Activated T-helper 1 cell treated with Interleukin-2 at 50 U/mL for 16 hours (primary cell): ENCODE measurements at places on chromosomes 3 and 15.
A peak's percentile ranks its signal among the peaks of the same experiment; 100 is the strongest.

DNA sequence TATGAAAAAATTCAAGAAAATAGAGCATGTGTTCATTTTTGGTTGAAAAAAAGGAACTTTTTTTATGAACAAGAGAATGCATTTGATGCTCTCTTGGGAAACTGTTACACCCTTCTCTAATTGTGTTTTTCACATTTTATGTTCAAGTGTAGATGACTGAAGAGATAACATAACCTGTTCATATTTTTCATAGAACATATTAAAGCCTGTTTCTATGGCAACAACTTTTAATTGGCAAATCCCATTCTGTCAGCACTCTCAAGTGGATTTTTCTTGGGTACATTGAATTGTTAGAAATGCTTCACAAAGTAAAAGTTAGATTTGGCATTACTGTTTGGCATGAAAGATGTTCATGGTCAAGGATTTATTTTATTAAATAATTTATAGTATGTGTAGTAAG is 117.5 kb downstream of the MBNL1 start:
- DNase-seq, result no peak

- DNase-seq, result no peak
Measured at GRCh38 chr15:75051191-75051608, 27.8 kb downstream of the PPCDC start.

DNA sequence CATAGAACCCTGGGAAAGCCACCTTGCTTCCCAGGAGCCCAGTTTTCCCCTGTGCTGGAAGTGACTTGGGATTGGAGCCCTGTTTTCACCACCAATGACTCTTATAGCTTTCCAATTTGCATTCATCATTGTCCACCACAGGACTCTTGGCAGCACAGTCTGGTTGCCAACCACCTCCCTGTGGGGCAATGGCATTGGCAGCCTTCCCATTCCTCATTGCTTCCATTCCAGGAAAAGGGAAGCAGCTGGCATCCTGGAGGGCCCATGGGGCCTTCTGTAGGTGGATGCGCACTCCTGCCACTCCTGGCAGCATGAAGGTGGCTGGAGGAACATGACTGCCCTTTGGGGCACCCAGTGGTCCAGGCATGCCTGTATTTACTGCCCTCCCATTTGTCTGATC is 57.7 kb downstream of the FEM1B start:
- no peak for DNase-seq

GRCh38 chr15:74549816-74550215 is 8.8 kb downstream of the ARID3B start:
- DNase-seq, result no peak

DNA sequence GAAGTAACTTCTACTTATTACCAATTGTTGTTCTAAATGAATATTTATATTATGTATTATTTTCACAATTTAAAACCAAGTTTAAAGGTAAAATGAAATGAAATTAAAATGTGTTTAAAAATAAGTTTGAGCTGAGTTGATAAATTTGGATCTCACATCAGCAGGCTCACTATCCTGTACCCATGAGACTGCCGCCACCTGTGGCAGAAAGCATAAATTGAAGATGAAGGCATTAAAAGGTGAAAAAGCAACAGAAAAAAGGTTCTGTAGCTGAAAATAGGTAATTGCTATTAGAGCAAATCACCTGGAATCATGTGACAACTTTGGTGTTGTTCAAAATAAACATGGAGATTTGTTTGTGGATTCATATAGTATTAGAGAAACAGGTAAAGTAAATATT is 133.0 kb upstream of the CADM2 start:
- no peak for DNase-seq

GRCh38 chr3:72968266-72968664 is 28.3 kb upstream of the PPP4R2 start:
- no peak for DNase-seq

DNA sequence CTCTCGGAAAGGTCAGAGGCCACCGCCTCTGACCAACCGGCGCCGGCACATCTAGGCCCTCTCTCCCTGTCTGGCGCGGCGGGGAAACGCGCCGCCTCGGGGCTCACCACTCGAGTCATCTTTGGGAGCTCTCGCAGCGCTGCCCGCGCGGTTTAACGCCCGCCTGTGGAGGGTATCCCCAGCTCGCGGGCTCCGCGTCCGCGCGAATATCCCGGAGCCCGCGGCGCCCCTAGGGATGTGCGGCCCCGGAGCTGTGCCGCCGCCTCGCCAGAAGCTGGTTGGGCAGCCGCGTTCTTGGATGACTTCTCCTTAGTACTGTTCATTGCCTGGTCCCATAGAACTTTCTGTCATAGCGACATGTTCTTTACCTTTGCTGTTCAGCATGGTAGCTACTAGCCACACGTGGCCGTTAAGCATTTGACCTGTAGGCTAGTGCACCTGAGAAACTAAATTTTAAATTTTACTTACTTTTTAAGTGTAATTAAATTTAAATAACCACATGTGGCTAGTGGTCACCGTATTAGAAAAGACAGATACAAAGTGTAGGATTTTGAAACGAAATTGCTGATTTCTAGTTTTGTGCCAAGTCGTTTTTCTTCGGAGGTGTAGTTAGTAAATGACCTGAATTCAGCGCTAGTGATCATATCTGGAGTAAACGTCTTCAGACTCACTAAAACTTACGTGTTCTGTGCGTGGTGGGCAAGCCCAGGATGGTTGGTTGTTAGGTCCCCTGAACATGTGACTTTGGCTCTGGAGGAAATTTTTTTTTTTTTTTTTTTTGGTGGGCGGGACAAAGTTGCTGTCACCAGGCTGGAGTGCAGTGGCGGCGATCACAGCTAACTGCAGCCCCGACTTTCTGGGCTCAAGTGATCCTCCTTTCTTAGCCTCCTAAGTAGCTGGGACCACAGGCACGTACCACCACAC is 835 bp downstream of the ARIH2 start:
- peak; percentile 25 for DNase-seq

DNA sequence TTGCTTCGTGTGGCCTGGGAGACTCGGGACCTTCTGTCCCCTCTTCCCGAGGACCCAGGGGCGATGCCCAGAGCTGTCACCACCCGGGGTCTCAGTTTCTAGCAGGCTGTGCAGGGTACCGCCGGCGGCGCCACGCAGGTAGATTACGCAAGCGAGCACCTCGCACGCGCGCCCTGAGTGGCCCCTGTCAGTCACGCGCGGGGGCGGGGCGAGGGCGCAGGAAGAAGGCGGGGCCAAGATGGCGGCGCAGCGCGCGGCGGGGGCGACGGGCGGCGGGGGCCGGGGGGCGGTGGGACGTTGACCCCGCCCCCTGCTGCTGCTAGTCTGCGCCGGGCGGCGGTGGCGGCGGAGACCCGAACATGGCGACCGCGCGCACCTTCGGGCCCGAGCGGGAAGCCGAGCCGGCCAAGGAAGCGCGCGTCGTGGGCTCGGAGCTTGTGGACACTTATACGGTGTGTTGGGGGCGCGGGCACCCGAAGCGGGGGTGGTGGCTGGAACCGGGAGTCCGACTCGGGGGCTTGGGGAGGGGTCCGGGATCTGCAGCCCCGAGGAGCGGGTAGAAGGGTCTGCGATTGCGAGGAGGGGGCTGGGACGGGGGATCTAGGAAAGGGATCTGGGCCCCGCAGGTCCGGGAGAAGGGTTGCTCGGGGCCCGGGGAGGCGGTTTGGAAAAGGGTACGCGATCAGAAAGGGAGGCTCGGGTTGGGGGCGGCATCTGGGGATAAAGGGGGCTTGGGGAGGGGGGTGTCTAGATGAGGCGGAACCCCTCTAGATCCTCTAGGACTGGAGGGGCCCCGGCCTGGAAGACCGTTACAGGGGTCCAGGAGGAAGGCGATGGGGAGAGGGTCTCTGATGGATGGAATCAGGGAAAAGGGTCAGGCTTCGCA is at the start of gene NISCH:
Gene NISCH, plus strand, starts transcription at position 322 of the 886 bp plus-strand sequence. Its CDS starts 38 bp downstream, at position 360.
- DNase-seq, result peak; percentile 97

- no peak for DNase-seq
Measured at GRCh38 chr3:16290827-16291196, 25.8 kb downstream of the OXNAD1 start.

DNA sequence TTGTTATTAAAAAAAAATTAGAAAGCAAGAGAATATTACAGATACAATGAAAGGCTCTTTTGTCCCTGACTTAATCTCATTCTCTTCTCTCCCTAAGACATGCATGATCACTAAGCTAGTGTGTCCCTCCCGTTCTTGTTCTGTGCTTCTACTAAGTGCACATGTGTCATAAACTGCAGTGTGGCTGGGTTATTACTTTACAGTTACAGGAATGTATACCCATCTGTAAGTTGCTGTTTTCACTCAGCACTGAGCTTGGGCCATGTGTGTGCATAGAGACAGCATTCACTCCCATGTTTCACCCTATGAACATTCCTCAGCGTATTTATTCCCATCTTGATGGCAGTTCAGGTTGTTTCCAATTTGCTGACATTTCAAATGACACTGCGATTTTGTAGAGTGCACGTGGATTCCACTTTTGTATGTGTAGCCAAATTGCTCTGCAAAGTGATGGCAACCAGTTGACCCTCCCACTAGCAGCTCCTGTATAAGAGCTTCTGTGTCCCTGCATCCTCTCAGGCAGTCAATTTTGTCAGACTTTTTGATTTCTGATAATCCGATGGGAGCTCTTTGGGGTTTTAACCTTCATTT is 145.8 kb upstream of the UBE2E1 start:
- no peak for DNase-seq

- peak; percentile 10 for DNase-seq
Measured at GRCh38 chr15:64460724-64461720, 644 bp downstream of the ZNF609 start.
